ENCODE measurements at places on chromosomes 3 and 15.

- no peak for DNase-seq
These were observed 481 bp upstream of the DYNC1LI1 start for GRCh38 chr3:32571192-32571485.

GRCh38 chr3:44877333-44877732 is 2.9 kb downstream of the TGM4 start:
- no peak for DNase-seq

- DNase-seq, result no peak
These were observed 6.7 kb downstream of the TNFSF10 start for GRCh38 chr3:172516318-172517214.

- no peak for DNase-seq
These were observed 485.7 kb upstream of the ZNF385D start for GRCh38 chr3:22236490-22237270.

DNA sequence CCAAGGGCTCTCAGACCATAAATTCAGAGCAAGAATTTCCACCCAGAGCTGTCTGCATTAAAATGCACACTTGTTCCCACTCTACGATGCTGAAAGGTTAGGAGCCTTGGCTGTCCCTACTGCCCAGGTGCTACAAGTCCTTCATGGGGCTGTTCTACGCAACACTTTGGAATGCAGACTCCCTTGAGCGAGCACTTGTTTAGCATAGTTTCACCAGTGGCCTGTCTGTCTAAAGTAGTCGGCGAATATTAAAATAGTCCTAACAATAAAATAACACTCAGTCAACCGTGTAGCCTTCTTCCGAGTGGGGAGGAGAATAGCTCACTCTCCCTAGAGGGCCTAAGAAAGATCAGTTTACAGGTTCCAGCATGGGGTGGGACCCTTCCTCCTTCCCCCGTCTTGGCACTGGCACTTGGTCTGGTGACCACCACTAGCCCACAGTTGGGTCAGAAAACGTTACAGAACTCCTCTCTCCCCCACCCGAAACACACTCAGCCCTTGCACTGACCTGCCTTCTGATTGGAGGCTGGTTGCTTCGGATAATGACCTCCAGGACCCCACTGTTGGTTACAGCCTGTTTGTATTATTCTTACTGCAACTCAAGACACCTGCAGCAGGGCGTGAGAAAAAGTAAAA is at the start of gene CLDN16:
Gene CLDN16, plus strand, starts transcription at position 586 of the 636 bp plus-strand sequence. CDS start 167 bp downstream, outside the sequence.
- no peak for DNase-seq
